ENCODE measurements at places on chromosomes 3 and 15.

DNA sequence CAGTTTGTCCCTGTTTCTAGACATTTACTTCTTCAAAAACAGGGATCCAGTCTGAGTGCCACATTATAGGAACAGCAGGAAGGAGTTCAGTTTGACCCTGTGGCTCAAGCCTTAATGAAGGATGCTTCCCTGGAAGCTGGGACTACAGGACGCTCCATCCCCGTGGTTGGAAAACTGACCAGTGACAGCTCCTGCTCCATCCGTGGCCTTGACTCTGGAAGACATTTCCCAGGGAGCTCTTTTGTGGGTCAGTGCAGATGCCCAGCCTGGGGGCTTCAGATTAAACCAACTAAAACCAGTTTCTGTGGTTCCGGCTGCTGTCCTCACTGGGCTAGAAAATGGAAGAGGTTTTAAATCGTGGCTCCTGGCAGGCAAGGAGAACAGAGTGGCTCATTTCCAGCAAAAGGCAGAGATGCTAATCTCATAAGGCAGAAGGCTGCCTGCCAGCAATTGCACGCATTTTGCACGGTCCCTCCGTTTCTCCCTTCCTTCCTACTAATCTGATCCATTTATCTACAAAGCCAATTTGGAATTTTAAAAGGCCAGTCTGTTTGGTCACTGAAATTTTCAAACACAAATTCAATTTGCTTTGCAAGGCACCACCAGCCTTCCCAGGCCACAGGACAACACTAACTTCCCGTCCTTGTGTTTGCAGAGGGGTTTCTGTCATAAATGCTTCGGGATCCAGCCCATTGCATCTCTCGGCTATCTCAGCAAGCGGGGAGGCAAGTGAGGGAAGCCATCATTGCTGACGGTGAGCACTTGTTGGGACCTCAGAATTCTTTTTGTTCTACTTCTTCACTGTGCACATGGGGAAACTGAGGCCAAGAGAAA is 6.2 kb upstream of the SSUH2 start:
- no peak for DNase-seq

DNA sequence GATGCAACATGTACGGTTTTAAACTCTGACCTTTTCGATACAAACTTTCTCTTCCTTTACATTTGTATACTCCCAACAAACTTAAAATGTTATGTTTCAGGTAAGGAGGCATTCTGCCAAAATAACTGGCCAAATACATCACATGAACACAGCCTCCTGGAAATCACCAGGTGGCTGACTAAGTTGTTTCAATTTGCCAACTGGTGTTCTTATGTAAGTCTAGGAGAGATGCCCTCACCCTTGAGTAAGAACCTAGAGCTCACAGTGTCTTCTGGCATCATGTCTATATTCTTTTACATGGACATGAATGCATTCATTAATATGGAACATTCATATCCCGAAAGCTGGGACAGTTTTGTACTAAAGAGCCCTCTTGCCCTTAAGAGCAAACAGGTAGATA is 341.1 kb upstream of the NR2F2 start:
- no peak for DNase-seq

DNA sequence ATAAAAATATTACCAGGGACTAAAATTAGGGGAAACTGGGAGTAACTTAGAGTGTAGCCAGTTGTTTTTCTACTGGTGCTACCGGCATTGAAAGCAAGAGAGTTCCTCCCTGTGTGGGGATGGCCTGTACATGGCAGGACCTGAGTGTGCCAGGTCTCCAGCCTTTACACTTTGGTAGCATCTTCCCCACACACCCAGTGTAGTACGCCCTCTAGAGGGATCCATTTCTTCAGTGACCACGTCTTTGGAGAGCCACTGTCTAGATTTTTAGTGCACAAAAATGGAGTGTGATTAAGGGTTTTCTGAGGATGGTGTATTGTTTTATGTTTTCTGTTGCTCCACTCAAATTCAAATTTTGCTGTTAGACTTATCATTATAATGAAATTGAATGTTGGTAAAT is 507.0 kb upstream of the TPRG1 start:
- DNase-seq = no peak

DNA sequence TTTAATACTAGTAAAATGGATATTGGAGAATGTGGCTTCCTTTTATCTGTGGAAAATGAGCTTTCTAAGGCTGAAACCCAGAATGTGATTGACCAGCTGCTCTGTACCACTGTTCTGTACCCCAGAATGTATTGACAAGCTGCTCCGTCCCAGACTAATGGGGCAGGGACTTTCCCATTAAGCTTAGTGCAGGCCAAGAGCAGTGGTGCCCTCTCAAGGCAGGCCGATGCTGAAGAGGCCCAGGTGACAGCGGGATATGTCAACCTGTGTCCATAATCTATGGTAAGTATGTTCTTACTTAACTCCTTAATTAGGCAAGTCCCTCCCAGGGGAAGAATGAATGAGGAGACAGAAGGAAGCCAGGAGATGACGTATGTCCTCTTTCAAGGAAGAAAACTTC is 31.1 kb downstream of the SGO1 start:
- DNase-seq = no peak

- DNase-seq = peak; percentile 38
Observed at GRCh38 chr3:127961963-127962362, 46.9 kb downstream of the KBTBD12 start.

- no peak for DNase-seq
Observed at GRCh38 chr15:66014635-66015182, 145.4 kb downstream of the RAB11A start.

- no peak for DNase-seq
Observed at GRCh38 chr15:66786708-66787488, 84.9 kb downstream of the SMAD6 start.

- no peak for DNase-seq
Observed at GRCh38 chr15:99170476-99171065, 65.7 kb downstream of the SYNM start.

GRCh38 chr3:108546692-108547091 is 36.3 kb upstream of the MYH15 start:
- DNase-seq = no peak

DNA sequence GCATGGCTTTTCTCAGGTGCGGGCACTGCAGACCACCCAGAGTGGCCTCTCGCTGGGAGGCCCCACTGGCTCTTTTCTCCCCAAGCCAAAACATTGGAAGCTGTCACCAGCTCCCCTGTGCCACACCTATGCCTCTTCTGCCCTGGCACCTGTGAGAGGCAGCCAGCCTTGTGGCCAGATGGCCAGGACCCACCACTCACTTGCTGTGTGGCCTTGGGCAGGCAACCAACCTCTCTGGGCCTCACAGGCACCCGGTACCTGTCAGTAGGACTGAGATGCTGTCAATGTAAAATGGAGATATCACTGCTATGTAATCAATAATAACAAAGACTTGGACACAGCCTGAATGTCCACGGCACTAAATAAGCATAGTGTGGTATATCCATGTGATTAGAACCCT is 36.5 kb downstream of the SRPRB start:
- no peak for DNase-seq

GRCh38 chr3:129549805-129550204 is 6.8 kb downstream of the H1-8 start:
- DNase-seq = no peak

GRCh38 chr15:41634072-41634626 is 26.1 kb upstream of the MGA start:
- DNase-seq = no peak

DNA sequence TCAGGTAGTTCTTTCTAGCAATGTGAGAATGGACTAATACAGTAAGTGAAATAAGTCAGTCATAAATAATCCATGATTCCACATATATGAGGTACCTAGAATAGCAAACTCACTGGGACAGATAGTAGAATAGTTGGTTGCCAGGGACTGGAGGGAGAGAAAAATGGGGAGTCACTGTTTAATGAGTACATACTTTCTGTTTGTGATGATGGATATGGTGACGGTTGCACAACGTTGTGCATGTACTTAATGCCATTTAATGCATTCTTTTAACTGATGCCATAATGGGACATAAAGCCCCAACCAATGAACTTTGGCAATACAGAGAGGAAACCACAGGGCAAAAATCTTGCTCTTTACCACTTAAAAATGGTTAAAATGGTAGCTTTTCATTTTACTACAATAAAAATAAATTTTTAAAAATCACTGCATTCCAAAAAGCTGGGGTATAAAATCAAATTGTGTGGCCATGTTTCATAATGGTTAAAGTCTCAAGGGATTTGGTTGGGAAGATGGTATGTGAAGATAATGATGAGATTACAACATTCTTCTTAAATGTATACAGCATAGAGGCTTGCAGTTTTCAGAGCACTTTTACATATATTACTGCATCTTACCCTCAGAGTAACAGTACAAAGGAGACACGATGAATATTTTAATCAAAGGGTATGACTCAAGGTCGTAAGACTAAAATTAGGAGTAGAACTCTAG is 45.2 kb downstream of the ADAM10 start:
- DNase-seq = no peak

DNA sequence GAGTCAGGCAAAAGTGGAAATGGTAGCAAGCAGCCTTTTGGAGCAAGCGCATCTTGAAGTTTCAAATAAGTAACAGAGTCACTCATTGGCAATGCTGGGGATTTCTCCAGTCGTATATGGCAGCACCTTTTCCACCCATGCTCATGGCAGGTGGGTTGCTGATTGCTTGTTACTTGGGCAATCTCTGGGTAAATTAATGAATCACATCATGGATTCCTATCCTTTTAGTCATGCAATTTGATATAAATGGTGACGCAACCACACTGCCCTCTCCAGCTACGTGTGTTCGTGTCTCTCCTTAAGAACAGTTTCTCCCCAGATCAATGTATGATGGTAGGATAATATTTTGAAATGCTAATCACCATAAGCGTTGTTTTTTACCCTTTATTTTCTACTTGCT is 339.9 kb upstream of the KCNH8 start:
- DNase-seq = no peak

DNA sequence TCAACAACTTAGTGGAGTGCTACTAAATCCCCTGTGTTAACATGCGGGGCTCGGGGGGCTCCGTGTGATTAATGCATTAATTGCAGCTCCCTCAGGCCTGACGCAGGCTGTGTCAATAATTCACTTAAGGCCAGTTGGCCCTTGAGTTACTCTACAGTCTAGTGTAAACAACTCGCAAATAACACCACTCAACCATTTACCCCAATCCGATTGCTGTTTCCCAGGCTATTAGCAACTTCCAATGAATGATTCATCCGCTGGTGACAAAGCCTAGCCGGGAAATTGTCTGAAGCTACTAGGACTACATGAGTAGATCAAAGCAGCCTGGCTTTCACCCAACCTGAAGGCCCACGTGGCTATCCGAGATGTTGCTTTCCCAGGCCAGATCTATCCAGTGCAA is 121.3 kb upstream of the SOX14 start:
- no peak for DNase-seq

- peak; percentile 20 for DNase-seq
Observed at GRCh38 chr3:156142702-156143101, 22.3 kb downstream of the KCNAB1 start.

- DNase-seq = no peak
Observed at GRCh38 chr3:193874512-193874911, 261.4 kb upstream of the HES1 start.

GRCh38 chr15:77384589-77385359 is 35.1 kb downstream of the PEAK1 start:
- DNase-seq = no peak

- DNase-seq = no peak
Observed at GRCh38 chr3:63998852-63999754, 24.2 kb downstream of the PSMD6 start.

DNA sequence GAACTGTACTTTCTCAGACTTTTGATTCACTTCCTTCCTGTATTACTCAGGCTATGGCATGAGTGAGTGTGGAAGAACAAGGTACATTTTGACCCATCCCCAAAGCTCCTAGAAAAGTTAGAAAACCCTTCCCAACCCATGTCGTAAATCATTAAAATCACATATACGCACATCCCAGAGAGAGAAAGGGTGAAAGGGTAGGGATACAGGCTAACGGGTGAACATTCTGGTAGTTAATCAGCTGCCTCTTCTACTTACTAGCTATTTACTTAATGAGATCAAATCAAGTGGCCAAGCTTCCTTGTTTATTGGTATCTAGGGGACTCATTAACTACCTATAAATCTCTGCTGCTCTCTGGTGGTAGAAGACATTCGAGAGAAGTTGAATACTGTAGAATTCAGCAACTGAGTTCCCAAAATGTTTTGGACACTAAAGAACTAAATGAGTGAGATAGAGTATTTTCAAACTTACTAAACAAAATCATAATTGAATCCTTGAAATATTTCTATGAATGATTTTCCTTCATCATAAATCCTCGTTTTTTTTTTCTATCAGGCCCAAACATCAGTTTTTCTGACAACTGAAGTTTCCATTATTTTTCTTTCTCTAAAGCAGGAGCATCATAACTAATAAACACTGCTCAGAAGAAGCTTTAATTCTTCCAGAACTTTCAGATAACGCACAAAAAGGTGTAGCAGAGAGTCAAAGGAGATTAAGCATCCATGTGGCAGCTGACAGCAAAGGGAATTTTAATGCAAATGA is 124.2 kb downstream of the IMPG2 start:
- DNase-seq = peak; percentile 52

DNA sequence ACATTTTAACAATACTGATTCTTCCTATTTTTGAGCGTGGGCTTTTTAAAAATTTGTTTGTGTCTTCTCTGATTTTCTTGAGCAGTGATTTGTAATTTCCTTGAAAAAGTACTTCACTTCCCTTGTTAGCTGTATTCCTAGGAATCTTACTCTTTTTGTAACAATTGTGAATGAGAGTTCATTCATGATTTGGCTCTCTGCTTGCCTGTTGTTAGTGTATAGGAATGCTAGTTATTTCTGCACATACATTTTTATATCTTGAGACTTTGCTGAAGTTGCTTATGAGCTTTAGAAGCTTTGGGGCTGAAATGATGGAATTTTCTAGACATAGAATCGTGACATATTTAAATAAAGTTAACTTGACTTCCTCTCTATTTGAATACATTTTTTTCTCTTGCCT is 582.8 kb upstream of the BCHE start:
- DNase-seq = no peak

- DNase-seq = no peak
Observed at GRCh38 chr3:94246171-94246570, 183.3 kb downstream of the NSUN3 start.

GRCh38 chr3:137768361-137769321 is 4.5 kb downstream of the SOX14 start:
- no peak for DNase-seq

DNA sequence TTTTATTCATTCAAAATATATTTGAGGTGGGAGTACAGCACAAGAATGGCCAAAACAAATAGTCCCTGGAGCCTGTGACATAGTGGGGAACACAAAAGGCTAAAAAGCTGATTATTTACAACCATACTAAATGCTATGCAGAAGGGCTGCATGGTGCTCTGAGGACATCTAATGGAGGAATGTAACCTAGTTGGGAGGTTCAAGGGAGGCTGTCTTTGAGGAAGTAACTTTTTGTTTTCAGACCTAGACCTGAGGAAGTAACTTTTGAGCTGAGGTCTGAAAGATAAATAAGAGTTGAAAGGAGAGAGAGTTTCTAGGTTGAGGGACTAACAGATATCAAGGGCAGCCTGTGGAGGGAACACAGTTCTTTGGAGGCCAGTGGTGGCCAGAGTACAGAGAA is 34.8 kb upstream of the RASA2 start:
- peak; percentile 65 for DNase-seq

Measured in brain microvascular endothelial cell (primary cell).